ENCODE measurements at places on chromosomes 7 and 10.

DNA sequence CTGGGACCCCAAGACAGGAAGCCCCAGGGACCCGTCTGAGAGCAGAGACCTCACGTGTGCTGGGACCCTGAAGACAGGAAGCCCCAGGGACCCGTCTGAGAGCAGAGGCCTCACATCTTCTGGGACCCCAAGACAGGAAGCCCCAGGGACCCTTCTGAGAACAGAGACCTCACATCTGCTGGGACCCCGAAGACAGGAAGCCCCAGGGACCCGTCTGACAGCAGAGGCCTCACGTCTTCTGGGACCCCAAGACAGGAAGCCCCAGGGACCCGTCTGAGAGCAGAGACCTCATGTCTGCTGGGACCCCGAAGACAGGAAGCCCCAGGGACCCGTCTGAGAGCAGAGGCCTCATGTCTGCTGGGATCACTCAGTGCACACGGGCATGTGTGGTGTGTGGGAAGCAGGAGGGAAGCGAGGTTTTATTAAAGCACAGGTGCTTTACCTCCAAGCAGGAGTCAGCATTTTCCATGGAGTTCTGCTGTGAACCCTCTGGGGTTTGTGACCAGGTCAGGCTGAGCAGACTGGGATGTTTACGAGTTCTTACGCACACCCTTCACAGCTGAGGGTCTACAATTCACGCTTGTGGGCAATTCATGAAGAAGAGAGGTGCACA is 590.6 kb downstream of the DNAJB6 start:
- DNase-seq: no peak

DNA sequence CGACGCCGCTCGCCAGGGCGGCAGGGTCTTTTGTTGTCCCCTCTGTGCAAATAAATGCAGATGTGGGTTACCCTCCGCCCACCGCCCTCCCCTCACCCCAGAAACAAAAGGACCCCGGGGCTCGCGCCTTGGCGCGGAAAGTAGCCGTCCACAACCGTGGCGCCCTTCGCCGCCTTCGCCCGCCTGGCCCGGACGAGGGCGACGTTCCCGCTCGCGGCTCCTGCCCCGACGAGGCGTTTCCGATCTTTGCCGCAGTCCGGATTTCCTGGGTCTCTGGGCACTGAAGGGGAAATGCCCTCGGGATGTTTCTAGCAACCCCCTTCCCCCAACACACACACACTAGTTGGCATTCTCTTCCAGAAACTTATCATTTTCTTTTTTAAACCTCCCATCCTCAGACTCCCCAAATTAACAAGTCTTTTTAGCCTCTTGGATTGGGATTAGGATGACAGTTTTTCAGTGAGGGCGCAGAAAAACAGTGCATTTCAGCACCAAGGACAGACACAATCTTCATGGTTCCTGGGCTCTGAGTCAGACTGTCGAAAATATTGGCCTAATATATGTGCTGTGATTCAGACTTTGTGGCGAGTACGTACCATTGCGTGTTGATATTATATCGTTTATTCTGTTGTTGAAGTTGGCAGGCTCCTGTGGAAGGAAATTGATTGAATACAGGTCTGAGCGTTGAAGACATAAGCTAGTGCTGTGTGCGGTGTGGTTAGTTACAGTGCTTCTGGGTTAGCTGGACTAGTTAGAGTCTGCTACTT is 771 bp downstream of the PHYHIPL start:
- peak; percentile 23 for DNase-seq

GRCh38 chr7:114504586-114504985 is 90.0 kb downstream of the FOXP2 start:
- DNase-seq: no peak

DNA sequence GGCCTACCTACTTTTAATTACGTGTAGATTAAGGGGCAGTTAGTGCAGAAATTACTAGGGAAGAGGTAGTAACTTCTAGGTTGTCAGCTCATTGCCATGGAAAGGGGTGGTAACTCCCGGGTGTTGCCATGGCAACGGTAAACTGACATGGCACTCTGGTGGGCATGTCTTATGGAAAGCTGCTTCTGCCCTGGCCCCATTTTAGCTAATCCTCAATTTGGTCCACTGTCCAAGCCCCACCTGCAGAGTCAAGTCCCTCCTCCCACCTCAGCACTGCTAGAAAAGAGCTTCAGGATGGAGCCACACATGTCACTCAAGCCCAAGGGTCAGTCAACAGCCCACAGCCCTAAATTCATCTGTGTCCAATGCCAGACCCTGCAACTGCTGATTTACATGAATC is 7.5 kb upstream of the ZKSCAN1 start:
- DNase-seq: no peak

DNA sequence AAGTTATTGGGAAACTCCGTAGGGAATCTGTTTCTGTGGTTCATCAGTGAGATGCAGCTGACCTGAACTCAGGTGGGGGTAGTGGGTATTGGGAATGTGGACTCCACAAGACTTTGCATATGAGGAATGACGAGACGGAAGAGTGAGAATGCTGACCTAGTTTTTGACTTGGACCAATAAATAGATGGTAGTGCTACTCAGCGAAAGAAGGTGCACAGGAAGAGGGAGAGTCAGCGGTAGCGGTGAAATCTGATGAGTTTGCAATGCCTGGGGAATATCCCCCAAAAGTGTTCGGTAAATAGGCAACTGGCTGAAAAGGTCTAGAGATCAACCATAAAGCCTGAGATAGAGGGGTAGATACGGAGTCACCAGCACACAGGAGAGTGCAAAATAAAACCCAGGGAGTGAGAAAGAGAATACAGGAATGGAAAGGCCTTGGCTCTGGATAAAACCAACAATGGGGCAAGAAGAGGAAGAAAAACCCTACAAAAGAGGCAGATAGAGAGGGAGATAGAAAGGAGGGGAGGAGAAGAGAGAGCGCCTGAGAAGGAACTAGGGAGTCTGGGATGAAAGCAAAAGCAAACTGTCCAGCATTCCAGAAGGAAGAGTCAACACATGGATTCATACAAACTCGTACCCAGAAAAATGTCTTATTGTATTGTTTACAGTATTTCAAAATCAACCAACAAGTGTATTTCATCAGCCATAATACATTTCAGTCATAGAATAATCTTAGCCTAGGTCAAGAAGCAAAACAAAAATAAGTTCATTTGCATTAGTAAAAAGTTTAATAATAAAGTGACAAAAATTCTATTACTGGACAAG is 5.4 kb downstream of the ARHGAP21 start:
- DNase-seq: no peak

GRCh38 chr10:116891208-116891607 is 41.9 kb downstream of the ENO4 start:
- peak; percentile 82 for DNase-seq

DNA sequence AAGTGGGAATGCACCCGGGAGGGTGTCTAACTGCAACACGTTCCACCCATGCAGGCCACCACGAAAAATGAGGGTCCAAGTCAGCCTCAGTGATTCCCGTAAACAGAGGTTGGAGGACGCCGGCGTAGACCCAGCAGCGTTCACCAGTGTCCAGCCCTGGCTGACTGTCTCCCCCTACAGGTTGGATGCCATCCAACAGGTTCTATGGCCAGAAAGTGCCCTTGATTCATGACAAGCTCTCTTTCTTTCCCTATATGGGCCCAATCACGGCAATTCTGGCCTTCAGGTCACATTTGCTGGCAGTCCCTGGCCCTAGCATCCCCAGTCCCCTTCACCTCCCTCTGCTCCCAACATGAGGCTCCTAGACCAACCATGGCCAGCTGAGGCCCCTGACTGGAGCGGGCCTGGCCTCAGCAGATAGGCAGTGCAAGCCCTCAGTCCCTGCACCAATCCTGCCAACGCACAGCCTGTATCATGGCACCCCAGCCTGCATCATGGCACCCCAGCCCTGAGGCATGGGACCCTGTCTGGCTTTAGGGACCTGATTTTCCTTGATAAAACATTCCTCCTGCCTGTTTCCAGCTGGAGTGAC is 227.4 kb downstream of the GRID1 start:
- DNase-seq: no peak

DNA sequence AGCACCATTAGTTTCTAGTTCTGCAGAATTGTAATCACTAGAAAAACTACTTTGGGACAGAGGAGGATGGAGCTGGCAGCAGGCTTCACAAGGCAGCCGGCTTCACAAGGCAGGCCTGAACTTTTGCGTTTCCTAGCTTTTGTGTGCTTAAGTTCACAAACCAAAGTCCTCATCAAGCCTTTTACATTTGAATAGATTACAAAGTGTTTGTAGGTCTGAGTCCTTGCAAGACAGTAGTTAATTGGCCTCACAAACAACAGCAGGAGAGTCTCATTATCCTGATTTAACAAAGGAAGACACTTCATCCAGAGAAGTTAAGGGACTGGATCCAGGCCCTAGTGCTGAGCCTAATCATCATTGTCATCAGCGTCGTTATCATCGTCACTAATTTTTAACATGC is 147.8 kb upstream of the AUTS2 start:
- DNase-seq: no peak

- DNase-seq: no peak
Observed at GRCh38 chr7:19869979-19870378, 96.6 kb upstream of the TMEM196 start.

DNA sequence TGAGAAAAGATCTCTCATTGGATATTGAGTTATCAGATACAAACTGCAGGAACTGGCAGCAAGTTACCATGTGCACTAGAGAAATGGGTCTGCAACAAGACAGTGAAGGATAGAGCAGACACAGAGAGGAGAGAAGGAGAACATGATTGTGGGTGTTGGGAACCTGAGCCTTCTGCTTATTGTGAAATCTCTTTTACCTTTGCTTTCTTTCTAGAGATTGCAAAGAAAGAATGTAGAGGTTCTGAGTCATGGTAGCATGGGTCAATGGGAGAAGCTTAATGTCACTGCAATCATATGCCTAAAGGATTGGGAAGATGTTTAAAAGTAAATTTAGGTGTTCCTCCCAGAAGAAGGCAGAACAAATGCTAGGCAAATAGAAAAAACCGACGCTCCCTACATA is 821.4 kb downstream of the CCSER2 start:
- no peak for DNase-seq

- no peak for DNase-seq
Observed at GRCh38 chr10:11697718-11698527, 44.3 kb upstream of the ECHDC3 start.

- no peak for DNase-seq
Observed at GRCh38 chr7:16365952-16366351, 55.4 kb downstream of the CRPPA start.

- no peak for DNase-seq
Observed at GRCh38 chr10:12724807-12725579, 276.5 kb downstream of the CCDC3 start.

GRCh38 chr10:31604646-31605170 is 285.7 kb downstream of the ZEB1 start:
- no peak for DNase-seq

DNA sequence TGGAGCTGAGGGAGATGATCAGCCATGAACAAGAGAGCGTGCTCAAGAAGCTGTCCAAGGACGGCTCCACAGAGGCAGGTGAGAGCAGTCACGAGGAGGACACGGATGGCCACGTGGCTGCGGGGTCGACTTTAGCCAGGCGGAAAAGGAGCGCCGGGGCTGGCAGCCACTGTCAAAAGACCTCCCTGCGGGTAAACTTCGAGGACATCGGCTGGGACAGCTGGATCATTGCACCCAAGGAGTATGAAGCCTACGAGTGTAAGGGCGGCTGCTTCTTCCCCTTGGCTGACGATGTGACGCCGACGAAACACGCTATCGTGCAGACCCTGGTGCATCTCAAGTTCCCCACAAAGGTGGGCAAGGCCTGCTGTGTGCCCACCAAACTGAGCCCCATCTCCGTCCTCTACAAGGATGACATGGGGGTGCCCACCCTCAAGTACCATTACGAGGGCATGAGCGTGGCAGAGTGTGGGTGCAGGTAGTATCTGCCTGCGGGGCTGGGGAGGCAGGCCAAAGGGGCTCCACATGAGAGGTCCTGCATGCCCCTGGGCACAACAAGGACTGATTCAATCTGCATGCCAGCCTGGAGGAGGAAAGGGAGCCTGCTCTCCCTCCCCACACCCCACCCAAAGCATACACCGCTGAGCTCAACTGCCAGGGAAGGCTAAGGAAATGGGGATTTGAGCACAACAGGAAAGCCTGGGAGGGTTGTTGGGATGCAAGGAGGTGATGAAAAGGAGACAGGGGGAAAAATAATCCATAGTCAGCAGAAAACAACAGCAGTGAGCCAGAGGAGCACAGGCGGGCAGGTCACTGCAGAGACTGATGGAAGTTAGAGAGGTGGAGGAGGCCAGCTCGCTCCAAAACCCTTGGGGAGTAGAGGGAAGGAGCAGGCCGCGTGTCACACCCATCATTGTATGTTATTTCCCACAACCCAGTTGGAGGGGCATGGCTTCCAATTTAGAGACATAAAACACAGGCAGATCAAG is 3.3 kb downstream of the GDF2 start:
- DNase-seq: peak; percentile 36

DNA sequence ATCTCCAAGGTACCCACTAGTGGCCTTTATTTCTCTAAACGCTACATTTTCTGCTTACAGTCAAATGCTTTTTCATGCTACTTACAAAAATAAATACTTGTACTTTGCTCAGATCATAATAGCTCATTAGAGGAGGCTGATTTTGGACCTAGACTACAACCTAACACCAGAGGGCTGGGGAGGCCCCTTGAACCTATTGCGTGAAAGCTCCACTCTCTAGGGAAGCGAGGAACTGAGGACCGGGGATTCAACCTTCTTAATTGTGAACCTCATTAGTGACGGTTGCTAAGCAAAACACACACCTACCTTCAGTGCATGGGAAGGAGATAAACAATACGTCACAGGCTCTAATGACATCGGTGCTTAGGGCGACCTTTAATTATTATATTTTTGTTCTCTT is 92.1 kb downstream of the EBF3 start:
- no peak for DNase-seq

GRCh38 chr10:5645944-5646617 is 20.3 kb downstream of the ASB13 start:
- no peak for DNase-seq

DNA sequence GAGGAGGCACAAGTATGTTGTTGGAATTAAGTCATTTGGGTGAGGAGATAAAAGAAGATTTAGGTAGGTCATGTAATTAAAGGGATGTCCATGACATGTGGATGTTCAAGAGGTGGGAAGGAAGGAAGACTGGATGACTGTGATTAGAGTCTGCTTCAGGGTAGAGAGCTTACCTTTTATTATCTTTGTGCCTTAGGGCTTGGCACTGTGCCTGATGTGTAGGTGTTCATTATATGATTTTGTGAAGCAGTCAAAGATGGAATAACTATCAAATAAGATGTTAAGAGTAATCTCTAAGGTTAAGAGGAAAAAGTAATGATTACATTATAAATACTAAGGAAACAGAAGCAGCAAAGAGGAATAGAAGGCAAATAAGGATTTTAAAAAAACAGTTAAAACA is 97.8 kb downstream of the CDK14 start:
- DNase-seq: no peak

DNA sequence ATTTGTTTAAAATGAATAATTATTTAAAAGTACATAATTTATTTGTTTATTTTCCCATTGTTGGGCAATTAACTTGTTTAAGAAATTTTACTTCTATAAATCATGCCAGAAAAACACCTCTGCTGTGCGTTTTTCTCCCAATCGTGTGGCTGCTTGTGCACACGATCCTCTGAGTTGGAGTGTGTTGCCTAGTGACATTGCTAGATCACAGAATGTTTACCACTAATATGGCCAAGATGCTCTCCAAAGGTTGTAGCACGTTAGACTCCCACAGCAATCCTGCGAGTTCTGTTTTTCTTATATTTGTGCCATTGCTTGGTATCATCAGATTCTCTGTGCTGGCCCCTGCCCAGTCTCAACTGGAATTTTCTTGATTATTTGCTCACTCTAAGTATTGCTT is 207.1 kb upstream of the ADCY1 start:
- no peak for DNase-seq

GRCh38 chr7:27606270-27607209 is 56.1 kb downstream of the HIBADH start:
- no peak for DNase-seq

GRCh38 chr10:1402816-1403507 is 334.4 kb downstream of the ADARB2 start:
- DNase-seq: no peak

All from RWPE2 (cell line).